ENCODE measurements at places on chromosomes 16 and 17. TPM values are rescaled to one million over a fixed set of nuclear protein-coding genes. Genes with fewer than 3 reads are reported as not detected.

The SRCAP gene
- total RNA-seq, result 16.0 TPM

DNA sequence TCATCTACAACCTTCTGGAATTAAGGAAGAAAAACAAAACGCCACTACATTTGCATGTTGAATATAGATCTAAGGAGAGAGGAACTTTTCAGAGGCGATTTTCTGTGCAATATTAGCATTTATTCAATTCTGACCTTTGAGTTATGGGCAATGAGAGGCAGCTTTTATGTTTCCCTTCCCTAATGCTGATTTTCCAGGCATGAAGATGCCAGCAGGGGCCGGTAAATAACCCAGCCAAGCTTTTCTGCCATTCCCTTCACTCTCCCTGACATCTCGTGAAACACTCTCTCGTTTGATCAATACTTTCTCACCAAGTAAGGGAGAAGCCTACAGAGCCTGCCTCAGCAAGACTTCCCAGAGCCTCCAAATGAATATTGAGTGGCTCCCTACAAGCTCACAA is 470.5 kb upstream of the GOT2 start:
- no peak for DNase-seq

The CD68 gene
- 20.1 TPM for total RNA-seq

DNA sequence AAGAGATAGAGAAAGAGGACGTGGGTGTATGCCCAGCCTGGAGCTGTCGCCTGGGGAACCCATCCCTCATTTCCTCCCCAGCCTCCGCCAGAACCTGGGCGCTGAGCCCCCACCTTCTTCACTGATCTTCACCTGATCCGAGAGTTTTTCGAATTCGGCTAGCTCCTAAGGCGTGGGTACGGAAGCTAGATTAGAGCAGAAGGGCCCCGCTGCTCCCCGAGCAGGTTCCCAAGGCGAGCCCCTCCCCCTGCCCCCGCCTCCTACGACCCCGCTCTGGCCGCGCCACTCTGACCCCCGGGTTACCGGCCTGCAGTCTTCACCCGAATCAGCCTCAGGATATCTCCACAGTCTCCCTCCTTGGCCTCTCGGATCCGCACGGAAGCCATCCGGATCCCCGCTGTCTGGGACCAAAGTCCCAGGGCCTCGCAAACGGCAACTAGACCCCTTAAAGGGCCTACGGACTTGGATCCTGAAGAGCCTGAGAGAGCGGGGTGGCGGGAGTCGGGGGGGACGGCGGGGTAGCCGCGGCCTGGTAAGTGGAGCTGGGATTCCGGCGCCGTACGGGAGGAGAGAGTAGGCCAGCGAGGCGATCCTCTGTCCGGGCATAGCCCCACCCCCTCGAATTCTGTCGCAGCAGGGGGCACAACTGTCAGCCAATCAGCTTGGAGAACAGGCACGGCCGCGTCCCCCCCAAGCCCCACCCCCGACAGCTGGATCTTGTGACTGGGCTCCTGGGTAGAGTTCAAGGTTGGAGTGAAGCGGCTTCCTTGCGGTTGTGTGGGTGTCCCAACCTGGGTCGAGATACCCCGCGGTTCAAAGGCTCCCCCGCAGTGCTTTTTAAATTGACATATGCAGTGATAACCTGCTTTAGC is at the start of gene SAT2:
SAT2 (minus strand) TSS at position 572 of the 872 bp plus-strand sequence; CDS start at position 386, 186 bp downstream.
- DNase-seq, result peak; percentile 71

GRCh38 chr17:27552276-27552732 is 78.7 kb upstream of the LGALS9 start:
- peak; percentile 35 for DNase-seq

DNA sequence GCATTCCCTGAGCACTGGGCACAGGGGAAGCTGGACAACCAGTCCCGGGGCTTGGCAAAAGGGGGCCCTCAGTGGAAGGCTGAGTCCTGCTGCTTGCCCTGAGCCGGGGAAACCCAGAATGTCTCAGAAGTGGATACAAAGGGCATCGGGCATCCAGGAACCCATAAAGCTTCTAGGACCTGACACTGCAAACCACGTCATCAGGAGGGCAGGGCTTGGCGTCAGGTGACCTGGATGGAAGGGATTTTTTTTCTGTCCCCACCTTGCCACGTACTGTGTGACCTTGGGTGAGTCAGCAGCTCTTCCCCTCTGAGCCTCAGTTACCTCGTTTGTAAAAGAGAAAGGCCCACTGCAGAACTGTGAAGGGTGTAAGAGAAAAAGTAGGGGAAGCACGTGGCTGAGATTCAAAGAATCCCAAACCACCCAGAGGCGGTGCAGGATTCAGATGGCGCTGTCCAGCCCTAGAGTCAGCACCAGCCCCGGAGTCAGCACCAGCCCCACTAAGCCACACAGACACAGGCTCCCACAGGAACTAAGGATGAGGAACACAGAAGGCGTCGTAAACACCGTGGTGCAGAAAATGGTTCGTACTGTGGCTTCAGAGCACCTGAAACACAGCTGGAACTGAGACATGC is 53.7 kb downstream of the C16orf95 start:
- DNase-seq, result no peak

The HOXB2 gene
- 0.41 TPM for total RNA-seq

DNA sequence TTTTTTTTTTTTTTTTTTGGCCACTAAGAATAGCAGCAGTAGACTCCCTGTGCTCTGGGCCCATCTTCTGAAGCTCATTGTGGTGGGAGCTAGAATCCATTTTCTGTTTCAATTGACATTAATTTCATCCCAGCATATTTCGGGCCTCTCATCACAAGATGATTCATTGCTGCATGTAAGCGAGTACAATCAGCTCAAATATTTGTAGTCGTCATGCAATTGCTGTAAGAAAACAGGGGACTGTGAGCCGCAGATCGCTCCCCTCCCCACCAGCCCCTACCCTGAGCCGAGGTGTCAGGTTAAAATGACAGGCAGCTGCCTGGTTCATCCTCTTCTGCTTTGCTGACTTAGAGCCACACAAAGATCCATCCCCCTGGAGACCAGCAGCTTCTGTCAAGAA is 358.8 kb upstream of the CDH5 start:
- peak; percentile 57 for DNase-seq

GRCh38 chr17:6480303-6480675 is 36.0 kb downstream of the PIMREG start:
- DNase-seq, result no peak

DNA sequence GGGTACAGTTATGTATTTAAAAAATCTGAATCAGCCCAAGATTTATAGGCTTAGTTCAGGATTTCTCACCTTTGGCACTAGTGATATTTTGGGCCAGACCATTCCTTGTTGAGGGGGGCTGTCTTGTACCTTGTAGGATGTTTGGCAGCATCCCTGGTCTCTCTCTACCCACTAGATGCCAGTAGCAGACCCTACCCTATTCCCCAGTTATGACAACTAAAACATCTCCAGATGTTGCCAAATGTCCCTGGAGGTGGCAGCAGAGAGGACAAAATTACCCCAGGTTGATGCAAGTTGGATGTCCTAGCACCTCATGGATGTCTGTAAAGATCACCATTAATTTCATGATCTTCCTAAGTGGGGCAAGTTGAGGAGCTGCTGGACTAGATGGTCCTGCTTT is 45.8 kb downstream of the SYT17 start:
- no peak for DNase-seq

The ZNF771 gene
- 3.0 TPM for total RNA-seq

The UBALD1 gene
- total RNA-seq, result 11.9 TPM

The RAD51D gene
- 11.0 TPM for total RNA-seq

DNA sequence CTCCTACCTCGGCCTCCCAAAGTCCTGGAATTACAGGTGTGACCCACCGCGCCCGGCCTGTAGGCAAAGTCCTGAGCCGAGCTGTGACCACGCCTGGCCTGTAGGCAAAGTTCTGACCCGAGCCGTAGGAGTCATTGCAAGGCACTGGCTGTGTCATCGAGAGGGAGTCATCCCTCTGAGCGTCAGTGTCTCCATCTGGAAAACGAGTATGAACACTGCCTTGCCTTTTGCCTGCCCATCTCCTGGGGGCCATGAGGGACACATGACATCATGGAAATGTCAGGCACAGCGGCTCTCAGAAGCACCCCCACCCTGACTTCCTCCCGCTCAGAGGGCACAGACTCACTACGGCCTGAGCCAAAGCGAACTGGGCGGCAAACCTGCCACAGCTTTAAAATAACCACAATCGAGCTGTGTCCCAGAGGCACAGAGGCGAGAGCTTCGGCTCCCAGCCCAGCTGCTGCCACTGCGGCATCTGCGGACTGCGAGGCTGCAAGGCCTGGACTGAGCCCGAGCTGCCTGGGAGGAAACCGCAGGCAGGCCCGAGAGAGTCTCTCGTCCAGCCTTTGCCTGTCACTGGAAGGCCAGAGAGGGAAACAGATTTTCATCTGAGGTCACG is 50.8 kb downstream of the RPH3AL start:
- DNase-seq, result no peak

- no peak for DNase-seq
Observed at GRCh38 chr17:41659427-41660212, 29.1 kb upstream of the EIF1 start.

The SPATA22 gene
- not detected for total RNA-seq

The NOD2 gene
- total RNA-seq, result 1.1 TPM
